ENCODE measurements at places on chromosomes 1 and 21. TPM values are rescaled to one million over a fixed set of nuclear protein-coding genes. Genes with fewer than 3 reads are reported as not detected.

Gene ATP1A4
- 0.06 TPM for polyA plus RNA-seq

Gene OR10Z1
- polyA plus RNA-seq = not detected

Gene AQP10
- polyA plus RNA-seq = not detected

Gene VAV3
- polyA plus RNA-seq = 35.5 TPM

Gene DYNLT5
- polyA plus RNA-seq = 0.57 TPM

Gene DCDC2B
- polyA plus RNA-seq = not detected

Gene PHGDH
- 68.7 TPM for polyA plus RNA-seq

Gene GBP7
- not detected for polyA plus RNA-seq
